ENCODE measurements at places on chromosomes 2 and 18. TPM values are rescaled to one million over a fixed set of nuclear protein-coding genes. Genes with fewer than 3 reads are reported as not detected.

GRCh38 chr2:45631319-45631718 is 20.2 kb upstream of the PRKCE start:
- H3K4me1 ChIP-seq, result no peaks in the 10 kb centered on the region
- H3K27me3 ChIP-seq, result peaks cover 70% of the 10 kb centered on the region
- no peak overlapping the region for H3K4me3 ChIP-seq
- H3K27ac ChIP-seq, result no peak overlapping the region

DNA sequence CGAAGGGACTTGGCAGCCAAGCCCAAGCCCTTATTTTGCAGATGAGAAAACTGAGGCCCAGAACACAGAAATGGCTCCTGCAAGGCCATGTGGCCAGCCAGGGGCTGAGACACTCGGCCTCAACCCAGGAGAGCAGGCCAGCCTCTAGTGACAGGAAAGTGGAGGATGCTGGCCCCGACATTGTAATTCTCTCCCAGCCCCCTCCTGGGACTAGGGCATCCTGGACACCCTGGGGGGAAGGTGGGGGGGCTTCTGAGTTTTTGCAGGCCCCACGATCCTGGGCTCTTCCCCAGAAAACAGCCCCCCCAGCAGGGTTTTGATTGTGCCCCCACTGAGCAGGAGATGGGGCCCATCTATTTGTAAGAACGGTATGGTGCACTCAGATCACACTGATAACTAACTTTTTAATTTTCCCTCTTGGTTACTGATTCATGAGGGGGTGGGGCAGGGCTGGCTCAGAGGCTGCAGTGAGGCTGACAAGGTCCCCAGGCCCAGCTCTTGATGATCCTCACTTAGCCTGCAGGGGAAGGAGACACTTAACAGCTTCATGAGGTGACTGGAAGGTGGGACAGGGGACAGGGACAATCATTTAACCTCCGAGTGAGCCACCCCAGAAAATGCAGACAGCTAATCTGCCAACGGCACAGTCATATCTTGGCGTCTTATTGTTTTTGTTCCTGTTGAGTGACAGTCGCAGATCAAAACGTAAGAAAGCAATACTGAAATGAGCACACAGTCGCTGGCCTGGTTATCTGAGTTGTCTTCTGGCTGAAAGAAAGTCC is 18.9 kb downstream of the SMAD7 start:
- H3K4me1 ChIP-seq, result peaks cover 99% of the 10 kb centered on the region
- peaks cover 25% of the 10 kb centered on the region for H3K36me3 ChIP-seq
- H3K27ac ChIP-seq, result peak overlapping the region; percentile 97
- H3K4me3 ChIP-seq, result peak overlapping the region; percentile 47

DNA sequence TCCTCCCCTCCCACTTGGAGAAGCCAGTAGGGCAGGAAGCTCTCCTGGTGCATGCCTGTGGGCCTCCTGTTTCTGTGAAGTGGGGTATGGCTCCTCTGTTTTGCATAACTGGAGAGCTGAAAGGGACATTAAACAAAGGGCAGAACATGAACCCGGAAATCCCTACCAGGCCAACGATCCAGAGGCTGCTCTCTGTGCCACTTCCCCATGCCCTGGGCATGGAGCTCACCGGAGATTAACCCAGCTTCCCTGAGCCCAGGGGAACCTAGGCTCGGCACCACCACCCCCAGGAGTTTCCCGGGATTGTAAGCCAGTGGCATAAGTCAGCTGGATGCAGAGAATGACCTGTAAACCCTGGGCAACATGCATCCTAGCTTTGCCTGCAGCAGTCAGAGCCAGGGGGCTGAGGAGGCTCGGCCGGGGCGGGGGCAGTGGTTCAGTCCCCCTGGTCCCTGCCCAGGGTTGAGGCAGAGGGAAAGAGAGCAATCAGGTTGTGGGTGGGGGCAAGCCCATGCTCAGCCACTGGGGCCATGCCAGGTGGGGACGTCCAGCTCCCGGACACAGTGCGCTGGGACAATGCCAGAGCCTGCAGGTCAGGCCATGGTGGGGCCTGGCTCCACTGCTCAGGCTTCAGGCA is 49.5 kb downstream of the TIMM21 start:
- no peak overlapping the region for H3K4me3 ChIP-seq
- H3K27ac ChIP-seq, result no peak overlapping the region
- peaks cover 2% of the 10 kb centered on the region for H3K4me1 ChIP-seq
- peak; percentile 80 for DNase-seq
- H3K27me3 ChIP-seq, result peaks cover 12% of the 10 kb centered on the region

- peaks cover 29% of the 10 kb centered on the region for H3K4me1 ChIP-seq
- no peak for DNase-seq
- peaks cover 8% of the 10 kb centered on the region for H3K36me3 ChIP-seq
These were observed 1.5 kb upstream of the AMMECR1L start for GRCh38 chr2:127887082-127887775.

DNA sequence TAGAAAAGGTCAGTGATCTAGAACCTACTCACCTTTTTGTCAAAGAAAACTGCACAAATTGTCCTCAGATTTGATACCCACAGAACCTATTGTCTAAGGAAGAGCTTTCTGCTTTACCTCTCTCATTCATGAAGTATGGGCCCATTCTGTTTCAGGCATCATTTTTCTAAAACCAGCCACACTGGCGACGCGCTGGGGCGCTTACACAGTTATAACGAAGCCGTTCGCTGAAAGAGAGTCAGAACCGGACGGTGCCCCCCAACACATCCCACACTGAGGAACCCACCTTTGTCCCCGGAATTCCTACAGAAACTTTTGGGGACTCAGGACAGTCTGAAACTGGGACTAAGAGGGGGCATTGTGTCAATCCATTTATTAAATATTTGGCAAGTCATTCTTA is 206.3 kb upstream of the HAAO start:
- no peaks in the 10 kb centered on the region for H3K27me3 ChIP-seq
- no peak overlapping the region for H3K4me3 ChIP-seq
- no peak for DNase-seq
- no peak overlapping the region for H3K27ac ChIP-seq
- H3K36me3 ChIP-seq, result peaks cover 2% of the 10 kb centered on the region

Gene TUBA3E
- not detected for total RNA-seq

DNA sequence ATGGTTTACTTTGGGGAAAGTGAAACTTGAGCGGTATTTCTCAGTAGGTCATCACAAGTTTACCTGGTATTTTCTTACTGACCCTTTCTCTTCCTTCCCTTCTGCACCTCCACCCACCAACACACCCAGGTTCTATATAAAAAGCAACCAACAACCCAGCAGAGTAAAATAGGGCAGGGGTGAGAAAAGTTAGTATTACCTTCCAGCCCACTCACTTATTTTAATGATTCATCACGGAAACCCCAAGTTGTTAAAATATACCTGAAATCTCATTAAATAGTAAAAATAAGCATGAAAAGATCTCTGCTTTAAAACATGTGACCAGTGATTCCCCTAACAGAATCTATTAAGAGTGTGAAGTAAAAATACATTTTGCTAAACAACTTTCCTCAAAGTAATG is 306.1 kb downstream of the ZEB2 start:
- peaks cover 3% of the 10 kb centered on the region for H3K4me1 ChIP-seq
- peaks cover 6% of the 10 kb centered on the region for H3K36me3 ChIP-seq
- no peak overlapping the region for H3K27ac ChIP-seq
- DNase-seq, result no peak
- H3K4me3 ChIP-seq, result no peak overlapping the region

- DNase-seq, result no peak
- H3K27ac ChIP-seq, result no peak overlapping the region
- H3K4me3 ChIP-seq, result no peak overlapping the region
- H3K36me3 ChIP-seq, result no peaks in the 10 kb centered on the region
These were observed 367.4 kb upstream of the MYT1L start for GRCh38 chr2:2698182-2699120.

Gene POTEJ
- total RNA-seq, result not detected

Gene REG1B
- not detected for total RNA-seq

Gene SERPINB10
- not detected for total RNA-seq

All from osteocyte (in vitro differentiated cells).